ENCODE measurements at places on chromosomes 13 and 19.

DNA sequence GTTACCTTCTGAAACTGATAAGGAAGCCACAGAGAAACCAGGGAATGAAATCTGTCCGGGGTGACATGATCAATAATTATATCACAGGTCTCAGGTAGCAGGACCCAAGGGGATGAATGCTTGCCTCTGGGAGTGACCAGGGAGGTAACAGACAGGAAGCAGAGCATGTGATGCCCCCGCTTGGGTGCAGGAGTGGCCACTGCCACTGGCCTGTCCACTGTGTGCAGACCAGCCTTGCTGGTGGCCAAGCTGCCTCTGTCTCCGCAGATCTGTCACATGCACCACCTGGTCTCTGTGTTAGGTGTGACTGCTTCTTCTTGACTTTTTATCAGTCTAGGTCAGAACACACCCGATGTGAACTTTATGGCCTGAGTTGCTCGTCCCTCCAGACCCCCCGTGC is 71.8 kb downstream of the PEPD start:
- H3K27ac ChIP-seq: no peak overlapping the region
- no peaks in the 10 kb centered on the region for H3K4me1 ChIP-seq
- no peaks in the 10 kb centered on the region for H3K27me3 ChIP-seq
- H3K36me3 ChIP-seq: no peaks in the 10 kb centered on the region

DNA sequence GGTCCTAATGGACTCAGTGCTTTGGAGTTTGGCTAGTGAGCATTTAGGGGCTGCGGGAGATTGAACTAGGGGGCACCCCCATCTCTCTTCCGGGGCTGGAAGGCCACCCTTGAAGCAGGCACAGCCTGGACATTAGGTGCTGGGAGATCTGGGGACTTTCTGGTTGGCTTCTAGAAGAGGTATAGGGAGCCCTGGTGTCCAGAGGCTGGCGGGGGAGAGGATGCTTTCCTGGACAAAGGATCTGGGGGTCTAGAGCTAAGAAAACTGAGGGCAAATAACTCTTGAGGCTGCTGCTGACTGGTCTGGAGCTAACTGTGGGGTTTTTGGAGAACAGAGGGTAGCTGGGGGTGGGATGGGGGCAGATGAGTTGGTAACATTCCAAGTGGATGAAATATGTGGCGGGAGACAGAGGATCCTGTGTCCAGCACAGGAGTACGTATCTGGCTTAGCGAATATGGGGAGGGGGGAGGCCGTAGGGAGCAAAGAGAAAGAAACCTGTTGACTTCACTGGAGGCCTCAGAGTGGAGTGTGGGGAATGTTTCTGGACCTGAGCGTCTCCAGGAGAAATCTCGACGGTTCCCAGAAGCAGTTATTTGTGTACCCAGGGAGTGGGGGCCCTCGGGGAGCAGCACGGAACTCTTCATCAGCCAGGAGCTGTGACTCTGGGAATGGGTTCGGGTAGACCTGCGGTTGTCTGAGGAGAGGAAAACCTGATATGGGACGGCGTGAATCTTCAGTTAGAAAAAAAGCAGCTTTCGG is 1.4 kb downstream of the HNRNPUL1 start:
- peaks cover 25% of the 10 kb centered on the region for H3K36me3 ChIP-seq
- DNase-seq: peak; percentile 33
- peak overlapping the region; percentile 97 for H3K27ac ChIP-seq
- H3K4me3 ChIP-seq: peak overlapping the region; percentile 90

DNA sequence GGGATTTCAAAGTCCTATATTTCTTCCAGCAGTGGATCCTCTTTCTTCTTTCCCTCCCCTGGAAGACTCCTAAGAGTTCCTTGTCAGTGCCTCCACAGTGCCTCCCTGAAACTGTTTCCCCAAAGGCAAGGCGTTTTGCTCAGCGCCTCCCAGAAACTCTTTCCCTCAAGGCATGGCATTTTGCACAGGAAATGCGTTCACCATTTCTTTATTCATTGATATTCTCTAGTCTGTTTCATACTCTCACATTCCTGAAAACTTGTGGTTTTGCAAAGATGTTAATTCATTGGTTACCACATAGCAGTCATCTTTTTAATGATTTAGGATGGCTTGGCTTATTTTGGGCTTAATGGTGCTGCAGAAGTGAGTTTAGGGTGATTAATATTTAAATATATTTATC is 177.3 kb upstream of the SLC10A2 start:
- no peaks in the 10 kb centered on the region for H3K27me3 ChIP-seq
- no peak overlapping the region for H3K4me3 ChIP-seq
- DNase-seq: no peak
- H3K27ac ChIP-seq: no peak overlapping the region
- H3K4me1 ChIP-seq: no peaks in the 10 kb centered on the region
- H3K36me3 ChIP-seq: no peaks in the 10 kb centered on the region

DNA sequence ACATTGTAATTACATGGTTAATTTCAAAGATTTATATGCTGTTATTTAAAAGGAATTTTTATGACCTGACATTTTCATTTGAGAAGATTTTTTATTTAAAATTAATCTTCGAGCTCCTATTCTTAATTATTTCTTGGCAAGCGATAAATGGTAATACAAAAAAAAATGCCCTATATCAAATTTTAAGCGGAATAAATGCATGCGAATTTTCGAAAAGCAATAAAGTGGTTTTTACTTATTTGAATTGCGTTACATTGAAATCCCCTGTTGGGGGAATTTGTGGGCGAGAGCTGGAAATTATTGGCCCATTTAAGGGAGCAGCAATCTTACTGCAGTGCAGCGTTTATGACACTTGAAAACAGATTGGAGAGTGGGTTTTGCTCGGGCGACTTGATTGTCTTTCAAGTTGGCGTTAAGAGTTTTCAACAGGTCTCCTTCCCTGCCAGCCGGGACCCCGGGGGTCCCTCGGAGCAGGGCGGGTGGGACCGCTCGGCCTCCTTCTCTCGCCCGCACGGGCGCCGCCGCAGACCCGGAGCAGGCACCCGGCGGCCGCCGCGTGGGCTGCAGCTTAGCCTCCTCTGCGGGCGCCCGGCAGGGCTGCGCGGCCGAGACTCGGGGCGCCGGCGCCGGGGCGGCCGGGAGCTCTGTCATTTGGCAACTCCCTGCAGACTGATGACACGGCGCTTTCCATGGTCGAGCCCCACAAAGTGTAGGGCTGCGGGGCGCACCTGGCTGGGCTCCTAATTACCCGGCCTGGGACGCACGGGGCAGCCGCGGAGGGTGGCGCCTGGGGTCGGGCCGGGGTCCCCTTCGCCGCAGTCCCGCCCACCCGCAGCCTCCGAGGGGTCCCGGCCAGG is 255.1 kb upstream of the SOX21 start:
- DNase-seq: peak; percentile 11
- no peak overlapping the region for H3K27ac ChIP-seq
- H3K4me3 ChIP-seq: no peak overlapping the region
- H3K27me3 ChIP-seq: peaks cover 45% of the 10 kb centered on the region
- no peaks in the 10 kb centered on the region for H3K36me3 ChIP-seq

- H3K4me1 ChIP-seq: peaks cover 80% of the 10 kb centered on the region
- peak overlapping the region; percentile 26 for H3K4me3 ChIP-seq
- peak; percentile 62 for DNase-seq
- no peaks in the 10 kb centered on the region for H3K27me3 ChIP-seq
These were observed 12.5 kb downstream of the ZNF787 start for GRCh38 chr19:56108447-56109195.

- H3K27me3 ChIP-seq: no peaks in the 10 kb centered on the region
- DNase-seq: no peak
- H3K27ac ChIP-seq: no peak overlapping the region
- H3K4me3 ChIP-seq: no peak overlapping the region
- no peaks in the 10 kb centered on the region for H3K4me1 ChIP-seq
These were observed 6.5 kb downstream of the PLPPR3 start for GRCh38 chr19:815079-815774.

Data from adrenal gland (tissue), 19 donors.